Hindlimb muscle (tissue), 1 donor: ENCODE measurements at places on chromosomes 12 and 14.

- peak; percentile 2 for DNase-seq
Measured at GRCh38 chr12:117968826-117969659, at the start of gene KSR2. TSS of gene KSR2 (minus strand) at chr12:117968990. CDS start at chr12:117968255, 735 bp downstream.

- no peak for DNase-seq
Measured at GRCh38 chr14:20412411-20412810, 890 bp downstream of the TEP1 start.

DNA sequence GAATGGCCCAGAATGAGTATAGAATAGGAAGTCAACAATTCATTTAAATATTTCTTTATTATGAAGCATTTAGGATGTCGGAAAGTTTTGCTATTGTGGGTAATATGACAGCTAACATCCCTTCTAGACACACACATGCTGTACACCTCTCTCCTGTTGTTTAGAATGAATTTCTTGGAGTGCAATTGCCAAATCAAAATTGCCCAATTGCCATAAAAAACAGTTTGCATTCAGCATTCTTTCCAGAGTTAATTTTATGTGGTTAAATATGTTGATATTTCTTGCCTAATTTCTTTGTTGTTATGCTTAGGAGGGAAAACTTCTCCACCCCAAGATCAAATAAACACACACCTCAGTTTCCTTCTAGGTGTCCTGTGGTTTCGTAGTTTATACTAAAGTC is 16.9 kb upstream of the SMCO2 start:
- DNase-seq = no peak

DNA sequence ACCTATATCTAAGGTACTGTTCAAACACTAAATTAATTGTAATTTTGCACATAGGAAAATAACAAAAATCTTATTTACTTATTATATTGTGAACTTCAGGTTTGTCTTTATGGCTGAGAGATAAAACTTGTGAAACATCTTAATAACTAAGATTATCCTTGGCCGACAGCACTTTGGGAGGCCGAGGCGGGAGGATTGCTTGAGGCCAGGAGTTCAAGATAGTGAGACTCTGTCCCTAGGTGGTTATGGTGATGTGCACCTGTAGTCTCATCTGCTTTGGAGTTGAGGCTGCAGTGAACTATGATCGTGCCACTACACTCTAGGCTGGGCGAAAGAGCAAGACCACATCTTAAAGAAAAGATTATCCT is 22.6 kb downstream of the DIP2B start:
- DNase-seq = no peak

DNA sequence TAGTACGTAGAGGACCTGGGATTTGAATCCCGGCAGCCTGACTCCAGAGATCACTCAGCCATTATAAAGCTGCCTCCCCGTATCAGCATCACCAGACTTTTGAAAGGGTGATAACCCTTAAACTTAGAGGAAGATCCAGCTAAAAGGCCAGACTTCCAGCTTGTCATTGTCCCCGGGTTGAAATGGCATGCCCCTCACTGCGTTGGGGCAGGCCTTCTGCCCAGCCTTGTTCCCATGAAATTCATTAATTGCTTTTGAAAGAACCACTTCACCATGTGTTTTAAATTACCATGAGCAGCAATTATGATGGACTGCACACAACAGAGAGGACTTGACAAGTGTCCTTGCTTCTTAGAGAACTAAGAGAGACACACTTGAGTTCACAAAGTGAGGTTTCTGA is 269.6 kb upstream of the CRY1 start:
- no peak for DNase-seq

- DNase-seq = no peak
Measured at GRCh38 chr14:21539189-21539940, 13.2 kb upstream of the SALL2 start.

GRCh38 chr14:100889641-100890040 is 13.9 kb downstream of the RTL1 start:
- no peak for DNase-seq

GRCh38 chr14:104429291-104429861 is 150.2 kb upstream of the C14orf180 start:
- no peak for DNase-seq

DNA sequence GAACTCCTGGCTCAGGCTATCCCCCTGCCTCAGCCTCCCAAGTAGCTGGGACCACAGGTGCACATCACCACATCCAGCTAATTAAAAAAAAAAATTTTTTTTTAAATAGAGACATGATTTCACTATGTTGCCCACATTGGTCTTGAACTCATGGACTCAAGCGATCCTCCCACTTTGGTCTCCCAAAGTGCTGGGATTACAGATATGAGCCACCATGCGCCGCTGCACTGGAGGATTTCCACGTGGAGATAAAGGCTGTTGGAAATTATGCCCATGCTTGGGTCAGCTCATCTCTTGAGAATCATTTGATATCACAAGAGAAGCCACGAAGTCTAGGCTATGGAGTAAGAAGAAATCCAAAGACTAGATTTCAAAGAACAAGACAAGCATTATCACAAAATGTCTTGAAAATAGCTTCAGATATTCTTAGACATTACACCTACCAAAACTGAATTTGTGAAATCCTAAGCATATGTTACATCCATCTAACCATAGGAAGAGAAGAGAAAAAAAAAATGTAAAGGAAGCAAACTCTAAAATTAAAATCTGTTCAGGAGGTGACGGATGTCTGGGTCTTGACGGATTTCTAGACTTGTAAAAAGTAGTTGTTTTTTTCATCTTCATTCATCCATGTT is 99.1 kb downstream of the PTPN11 start:
- no peak for DNase-seq

GRCh38 chr14:104689109-104689880 is at the start of gene INF2:
TSS of gene INF2 (plus strand) at chr14:104689618. CDS start at chr14:104701366, 11,748 bp downstream.
- DNase-seq = peak; percentile 58

DNA sequence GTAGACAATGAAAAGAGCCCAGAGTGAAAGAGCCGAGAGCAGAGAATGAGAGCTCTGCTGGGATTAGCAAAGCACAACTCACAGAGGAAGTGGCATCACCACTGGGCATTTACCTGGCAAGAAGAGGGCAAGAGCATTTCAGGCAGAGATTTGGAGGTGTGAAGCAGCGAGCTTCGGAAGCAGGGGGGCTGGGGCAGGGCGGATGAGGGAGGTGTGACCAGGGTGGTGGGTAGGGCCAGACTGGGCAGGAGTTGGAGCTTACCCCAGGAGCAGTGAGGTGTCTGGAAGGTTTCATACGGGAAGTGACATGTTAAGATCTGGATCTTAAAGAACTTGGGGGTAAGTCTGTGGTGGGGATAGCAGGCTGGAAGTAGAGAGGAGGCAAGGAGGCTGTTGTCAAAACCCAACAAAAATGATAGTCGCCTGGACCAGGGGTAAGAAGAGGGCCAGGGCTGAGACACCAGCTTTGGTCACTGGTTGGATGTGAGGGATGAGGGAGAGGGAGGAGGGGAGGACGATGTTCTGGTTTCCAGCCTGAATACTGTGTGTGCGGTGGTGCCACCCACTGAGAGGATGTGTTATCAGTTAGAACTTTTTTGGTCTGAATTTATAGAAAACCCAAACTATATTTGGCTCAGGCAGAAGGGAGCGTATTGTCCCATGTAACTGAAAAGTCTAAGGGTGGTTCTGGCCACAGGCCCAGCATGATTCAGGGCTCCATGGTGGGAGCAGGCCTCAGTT is 5.2 kb downstream of the SMIM41 start:
- DNase-seq = no peak

GRCh38 chr14:84262932-84263331 is 1267.0 kb upstream of the FLRT2 start:
- no peak for DNase-seq

- no peak for DNase-seq
Measured at GRCh38 chr14:85520581-85520980, 9.4 kb upstream of the FLRT2 start.

DNA sequence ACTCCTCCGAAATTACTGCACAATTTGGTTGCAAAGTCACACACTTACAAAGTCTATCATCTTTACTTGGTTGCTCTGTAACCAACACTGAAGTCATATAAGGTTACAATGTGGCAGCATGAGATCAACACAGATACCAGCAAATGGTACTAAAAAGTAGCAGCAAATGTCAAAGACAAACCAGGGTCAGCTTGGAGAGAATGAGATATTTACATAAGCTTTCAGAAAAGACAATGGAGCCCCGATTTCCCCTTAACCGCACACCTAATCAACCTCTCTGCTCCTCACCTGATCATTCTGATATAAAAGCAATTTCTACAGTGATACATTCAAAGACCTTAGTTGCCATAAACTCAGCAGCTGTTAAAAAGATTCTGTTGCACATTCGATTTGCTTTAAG is 76.4 kb upstream of the FOXN3 start:
- DNase-seq = no peak

GRCh38 chr12:108090107-108090899 is 38.8 kb upstream of the WSCD2 start:
- no peak for DNase-seq

DNA sequence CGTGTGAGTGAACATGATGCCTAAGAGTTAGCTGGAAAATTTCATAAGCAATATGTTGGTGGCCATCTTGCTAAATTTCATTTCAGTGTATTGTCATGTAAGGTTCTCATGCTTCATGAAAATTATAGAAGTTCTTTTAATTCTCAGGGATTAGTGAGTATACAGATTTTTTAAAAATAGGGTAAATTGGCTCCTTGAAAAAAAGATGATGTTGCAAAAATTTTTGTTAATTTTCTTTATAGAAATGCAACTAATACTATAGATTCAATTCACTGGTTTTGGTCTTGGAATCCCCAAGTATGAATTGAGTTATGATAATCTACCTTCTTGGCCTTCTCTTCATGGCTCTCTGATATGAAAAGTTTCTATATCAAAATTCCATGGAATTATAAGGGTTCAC is 75.4 kb downstream of the NTN4 start:
- DNase-seq = no peak

GRCh38 chr12:89345830-89346740 is 6.2 kb downstream of the DUSP6 start:
- DNase-seq = peak; percentile 62

GRCh38 chr12:84117190-84117589 is 795.4 kb downstream of the SLC6A15 start:
- no peak for DNase-seq

- no peak for DNase-seq
Measured at GRCh38 chr12:54535474-54535873, 13.9 kb upstream of the PDE1B start.

DNA sequence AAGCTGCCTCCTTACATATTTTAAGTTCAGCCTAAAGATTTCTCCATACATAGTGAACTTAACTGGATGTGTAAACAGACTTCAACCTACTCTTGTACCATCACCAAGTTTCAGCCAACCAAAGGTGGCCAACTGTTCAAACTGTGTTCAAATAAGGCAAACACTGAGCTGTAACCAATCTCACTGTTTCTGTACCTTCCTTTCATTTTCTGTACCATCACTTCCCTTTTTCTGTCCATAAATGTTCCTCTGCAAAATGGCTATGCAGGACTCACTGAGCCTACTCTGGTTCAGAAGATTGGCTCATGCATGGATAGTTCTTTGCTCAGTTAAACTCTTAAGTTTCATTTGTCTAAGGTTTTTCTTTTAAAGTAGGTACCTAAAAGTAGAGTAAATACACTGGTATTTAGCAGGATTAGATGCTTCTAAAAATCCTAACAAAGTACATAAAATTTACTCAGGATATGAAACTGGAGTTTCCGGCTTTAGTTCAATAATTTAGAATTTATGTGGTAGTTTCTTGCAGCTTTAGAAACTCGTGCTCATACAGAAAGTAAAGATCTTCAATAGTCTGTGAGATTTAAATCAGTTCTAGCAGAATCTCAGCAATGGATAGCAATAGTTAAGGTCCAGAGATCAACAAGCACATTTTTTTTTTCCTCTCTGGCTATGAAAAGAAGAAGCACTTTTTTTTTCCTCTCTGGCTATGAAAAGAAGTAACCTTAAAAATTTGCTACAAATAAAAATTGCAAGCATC is 282.0 kb upstream of the PPFIA2 start:
- no peak for DNase-seq

DNA sequence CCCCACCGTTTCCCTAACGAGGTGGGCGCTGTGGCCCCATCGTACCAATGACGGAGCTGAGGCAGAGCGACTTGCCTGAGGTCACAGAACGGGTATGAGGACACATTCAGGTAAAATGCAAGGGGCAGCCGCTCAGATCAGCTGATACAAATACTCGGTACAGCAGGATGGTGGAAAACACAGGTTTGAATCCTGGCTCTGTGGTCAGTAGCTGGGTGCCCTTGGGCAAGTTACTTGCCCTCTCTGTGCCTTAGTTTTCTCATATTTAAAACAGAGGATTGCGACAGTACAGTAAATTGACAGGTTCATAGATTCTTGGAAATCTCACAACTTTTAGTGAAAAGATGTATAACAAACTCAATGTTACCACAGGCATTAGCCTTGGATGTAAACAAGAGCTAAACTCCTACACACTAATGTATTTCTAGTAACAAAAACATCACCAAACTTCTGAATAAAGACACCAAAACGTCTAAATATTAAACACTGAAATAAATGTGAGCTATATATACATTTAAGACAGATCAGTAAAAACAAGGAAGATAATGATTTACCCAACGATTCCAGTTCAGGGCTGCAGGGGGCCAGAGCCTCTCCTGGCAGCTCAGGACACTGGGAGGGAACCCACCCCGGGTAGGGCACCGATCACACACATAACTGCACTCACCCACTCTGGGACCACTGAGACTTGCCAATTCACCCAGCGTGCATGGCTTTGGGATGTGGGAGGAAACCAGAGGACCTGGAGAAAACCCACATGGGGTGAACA is 128.4 kb downstream of the RBM19 start:
- no peak for DNase-seq

DNA sequence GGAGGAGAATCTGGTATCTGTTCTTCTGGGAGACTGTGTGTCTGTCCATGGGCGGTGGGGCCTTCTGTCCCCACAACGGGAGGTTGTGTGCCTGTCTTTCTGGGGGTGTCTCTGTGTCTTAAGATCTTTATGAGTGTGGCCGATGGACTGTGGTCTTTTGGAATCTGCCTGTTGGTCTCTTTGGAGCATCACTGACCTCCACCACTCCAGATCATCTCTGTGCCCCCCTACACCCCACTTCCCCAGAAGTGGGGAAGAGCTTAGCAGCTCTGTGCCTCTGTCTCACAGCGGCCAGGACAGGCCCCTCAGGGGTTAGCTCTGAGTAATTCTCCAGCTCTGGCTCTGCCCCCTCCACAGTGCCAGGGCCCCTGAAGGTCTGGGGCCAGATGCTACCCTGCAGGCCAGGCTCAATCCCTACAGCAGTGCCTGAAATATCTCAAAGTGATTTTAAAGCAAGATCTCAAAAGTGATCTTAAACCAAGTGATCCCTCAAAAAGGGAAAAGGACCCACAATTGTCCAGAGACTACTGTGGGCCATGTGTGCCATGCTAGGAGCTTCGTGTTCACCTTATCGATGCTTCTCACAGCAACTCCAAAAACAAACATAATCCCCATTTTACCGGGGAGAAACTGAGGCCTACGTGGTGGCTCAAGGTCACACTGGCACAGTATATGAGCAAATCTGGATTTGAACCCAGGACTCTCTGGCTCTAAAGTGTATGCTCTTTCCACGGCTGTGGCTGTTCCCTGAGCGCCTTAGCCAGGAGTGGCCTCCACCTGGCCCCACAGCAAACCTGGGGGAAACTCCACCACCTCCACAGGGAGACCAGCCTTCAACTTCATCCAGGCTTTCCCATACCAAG is 26.0 kb upstream of the KRT78 start:
- DNase-seq = no peak
